ENCODE measurements at places on chromosomes 5 and 9.

GRCh38 chr5:118987988-118988865 lies at the start of gene DTWD2:
Gene DTWD2, minus strand, starts transcription at chr5:118988547. Its CDS starts 36 bp downstream, at chr5:118988511.
- DNase-seq, result peak; percentile 82

DNA sequence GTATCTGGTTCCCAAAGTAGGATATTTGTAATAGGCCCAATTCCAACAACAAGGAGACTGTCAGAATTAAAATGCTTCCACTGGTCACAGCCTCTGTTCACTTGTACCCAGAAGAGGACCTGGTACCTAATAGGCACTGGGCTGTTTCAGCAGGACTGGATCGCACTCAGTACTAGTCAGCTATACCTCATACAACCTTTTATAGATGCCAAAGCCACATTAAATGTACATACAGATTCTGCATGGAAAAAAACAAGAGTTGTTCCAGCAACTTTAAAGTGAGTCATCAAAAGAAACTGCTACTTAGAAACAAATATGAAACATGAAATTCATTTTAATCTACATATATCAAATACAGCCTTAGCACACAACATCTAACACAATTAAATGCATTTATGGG lies 87.5 kb downstream of the GPR21 start:
- DNase-seq, result no peak

DNA sequence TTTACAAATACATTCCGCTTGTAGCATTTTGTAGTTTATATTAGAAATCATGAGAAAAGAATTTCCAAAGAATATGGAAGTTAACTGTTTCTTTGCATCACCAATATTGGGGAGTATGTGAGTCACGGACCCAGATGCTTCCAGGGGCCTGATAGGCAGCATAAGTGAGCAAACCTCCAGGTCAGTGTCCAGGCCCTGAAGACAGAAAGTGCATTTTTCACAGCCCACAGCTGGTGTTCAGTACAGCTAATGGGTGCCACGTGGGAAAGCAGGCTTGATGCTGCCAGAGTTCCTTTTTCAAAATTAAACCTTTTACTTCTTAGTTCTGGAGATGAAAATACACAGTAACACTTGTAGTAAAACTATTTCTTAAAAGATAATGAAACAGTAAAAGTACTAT lies 454.4 kb upstream of the ACTBL2 start:
- no peak for DNase-seq

DNA sequence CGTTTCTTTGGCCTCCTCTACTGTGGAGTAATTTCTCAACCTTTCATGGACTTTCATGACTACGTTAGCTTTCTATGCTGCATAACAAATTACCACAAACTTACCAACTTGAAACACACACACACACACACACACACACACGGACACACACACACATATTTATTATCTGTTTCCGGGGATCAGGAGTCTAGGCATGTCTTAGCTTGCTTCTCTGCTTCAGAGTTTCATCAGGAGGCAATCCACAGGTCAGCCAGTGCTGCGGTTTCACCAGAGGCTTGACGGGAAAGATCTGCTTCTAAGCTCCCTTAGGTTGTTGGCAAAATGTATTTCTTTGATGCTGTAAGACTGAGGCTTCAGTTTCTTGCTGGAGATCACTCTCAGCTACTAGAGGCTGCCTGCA lies 59.0 kb upstream of the C9orf72 start:
- no peak for DNase-seq

GRCh38 chr9:128833696-128834095 lies 4.1 kb upstream of the SPOUT1 start:
- no peak for DNase-seq

DNA sequence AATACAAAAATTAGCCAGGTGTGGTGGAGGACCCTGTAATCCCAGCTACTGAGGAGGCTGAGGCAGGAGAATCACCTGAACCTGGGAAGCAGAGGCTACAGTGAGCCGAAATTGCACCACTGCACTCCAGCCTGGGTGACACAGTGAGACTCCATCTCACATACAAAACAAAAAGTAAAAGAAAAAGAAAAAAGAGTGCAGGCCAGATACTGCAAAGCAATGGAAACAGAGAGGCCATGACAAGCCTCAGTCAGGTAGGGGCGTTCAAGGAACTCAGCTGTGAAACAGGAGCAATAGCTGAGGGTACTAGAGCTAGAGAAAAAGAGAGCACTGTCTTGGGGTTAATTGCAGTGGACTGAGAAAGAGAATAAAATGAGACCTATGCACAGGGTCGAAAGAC lies 56.2 kb downstream of the TIMD4 start:
- no peak for DNase-seq

DNA sequence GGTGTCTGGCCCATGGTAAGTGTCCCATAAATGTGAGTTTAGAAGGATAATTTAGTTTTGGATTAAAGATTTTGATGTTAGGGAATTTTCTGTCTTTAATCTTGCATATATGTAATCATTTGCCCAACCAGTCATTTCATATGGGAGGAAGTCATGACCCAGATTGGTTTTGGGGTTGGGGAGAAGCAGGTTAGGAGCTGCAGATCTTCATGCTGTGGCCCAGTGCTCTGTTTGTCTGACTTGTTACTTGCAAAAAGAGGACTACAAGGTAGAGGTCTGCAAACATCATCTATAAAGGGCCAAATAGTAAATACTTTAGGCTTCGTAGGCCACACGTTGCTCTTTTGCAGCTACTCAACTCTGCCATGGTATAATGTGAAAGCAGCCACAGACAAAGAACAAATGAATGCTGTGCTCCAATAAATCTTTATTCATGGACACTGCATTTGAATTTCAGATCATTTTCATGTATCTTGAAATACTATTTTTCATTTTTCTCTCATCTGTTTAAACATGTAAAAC lies 16.8 kb downstream of the OSTF1 start:
- DNase-seq, result no peak

DNA sequence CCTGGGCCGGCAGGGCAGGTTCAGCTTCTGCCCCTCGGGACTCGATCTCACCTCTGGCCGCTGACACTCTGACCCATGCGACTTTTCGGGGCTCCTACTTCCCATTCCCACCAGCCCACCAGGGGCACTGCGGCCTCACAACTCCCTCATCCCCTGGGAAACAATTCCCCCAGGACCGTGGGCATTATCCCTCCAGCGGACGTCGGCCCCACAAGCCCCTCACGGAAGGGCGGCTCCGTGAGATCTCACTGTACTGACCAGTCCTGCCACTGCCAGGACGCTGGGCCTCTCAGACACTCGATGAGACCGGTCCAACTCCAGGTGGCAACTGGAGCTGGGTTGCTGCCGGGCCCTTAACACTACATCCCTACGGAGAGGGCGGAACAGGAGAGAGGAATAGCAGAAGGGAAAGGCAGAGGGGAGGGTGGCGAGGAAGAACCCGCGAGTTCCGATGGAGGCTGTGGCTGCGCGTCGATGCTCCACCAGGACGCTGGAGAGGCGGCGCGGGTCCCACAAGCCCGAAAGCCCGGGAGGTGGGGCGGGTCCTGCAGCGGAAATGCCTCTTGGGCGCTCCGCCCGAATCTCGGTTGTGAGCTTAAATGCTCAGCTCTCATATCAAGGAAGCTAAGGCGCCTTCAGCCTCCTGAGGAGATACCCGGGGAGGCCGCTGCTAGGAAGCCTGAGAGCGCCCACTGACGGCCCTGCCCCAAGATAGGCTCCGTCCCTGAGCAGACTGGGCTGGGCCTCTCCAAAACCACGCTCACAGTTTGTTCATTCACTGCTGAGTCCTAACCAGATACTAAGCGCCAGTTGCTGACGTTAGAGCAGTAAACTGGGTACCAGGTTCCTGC lies 36.3 kb downstream of the VCP start:
- DNase-seq, result no peak

DNA sequence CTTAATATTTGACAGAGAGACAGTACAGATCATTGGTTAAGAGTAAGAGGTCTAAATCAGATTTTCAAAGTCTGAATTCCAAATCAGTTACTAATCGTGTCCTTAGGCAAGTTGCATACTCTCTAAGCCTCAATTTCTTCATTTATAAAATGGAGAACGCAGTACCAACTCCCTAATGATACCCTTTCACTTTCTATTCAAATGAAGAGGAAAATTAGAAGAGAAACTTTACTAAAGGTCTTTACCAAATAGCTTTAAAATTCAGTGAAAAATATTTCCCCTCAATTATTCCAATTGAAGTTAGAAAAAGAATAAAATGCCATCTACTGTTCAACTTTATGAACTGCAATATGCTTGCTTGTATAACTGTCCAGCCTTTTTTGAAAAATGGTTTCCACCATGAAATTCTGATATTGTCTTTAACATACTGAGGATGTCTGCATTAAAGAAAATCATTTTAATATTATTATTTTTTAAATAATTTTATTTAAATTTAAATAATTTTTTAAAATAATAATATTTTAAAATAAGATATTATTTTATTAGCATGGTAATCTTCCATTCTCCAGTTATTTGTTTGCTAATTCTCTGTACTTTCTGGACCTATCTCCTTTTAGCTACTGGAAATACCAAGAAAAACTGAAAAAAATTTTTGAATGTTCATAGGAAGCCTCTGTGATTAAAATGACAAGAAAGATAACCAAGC lies 36.0 kb downstream of the POC5 start:
- DNase-seq, result no peak

DNA sequence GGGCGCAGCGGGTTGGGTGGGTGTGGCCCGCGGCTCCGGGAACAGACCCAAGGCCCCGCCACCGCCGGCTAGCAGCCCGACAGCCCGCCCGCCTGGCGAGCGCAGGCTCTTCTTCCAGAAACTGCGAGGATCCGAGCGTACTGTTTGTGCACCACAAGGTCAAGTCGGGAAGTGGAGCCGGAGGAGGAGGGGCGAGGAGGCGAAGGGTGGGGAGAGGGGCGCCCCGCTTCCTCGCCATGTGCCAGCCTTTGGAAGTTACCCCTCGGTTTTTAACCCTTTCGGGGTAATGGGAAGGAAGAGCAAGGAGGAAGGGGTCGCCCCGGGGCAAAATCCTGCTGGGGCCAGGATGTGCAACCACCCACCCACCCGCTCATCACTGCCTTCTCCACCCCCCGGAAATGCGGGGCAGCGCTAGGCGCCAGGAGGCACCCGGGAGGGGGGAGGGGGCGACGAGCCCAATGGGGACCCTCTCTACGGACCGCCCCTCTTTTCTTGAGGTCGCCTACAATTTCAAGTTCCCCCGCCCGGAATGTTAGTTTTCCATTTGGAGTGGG lies 1.1 kb upstream of the JADE2 start:
- peak; percentile 40 for DNase-seq

DNA sequence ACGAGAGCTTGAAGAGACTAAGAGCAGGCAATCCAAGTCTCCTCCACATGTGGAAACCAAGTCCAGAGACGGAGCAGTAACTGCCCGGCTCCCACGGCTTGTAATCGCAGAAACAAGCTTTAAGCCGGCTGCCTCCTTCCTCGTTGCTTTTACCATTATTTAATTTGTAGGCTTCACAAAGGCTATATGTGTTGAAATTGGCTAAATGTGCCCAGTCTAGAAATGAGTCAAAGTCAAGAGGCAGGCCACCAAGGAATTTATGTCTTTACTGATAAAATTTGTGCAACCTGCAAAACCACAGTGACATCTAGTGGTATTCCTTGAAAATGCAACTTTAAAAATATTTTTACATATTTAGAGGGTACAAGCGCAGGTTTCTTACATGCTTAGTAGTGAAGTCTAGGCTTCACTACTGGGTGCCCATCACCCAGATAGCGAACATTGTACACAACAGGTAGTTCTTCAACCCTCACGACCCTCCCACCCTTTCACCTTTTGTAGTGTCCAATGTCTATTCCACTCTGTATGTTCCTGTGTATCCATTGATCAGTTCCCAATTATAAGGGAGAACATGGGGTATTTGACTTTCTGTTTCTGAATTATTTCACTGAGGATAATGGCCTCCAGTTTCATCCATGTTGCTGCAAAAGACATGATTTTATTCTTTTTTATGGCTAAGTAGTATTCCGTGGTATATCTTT lies 33.5 kb upstream of the EBF1 start:
- DNase-seq, result no peak

- no peak for DNase-seq
Observed at GRCh38 chr5:79834754-79835714, 145.4 kb downstream of the CMYA5 start.

GRCh38 chr9:27584931-27585330 lies 11.7 kb upstream of the C9orf72 start:
- no peak for DNase-seq

DNA sequence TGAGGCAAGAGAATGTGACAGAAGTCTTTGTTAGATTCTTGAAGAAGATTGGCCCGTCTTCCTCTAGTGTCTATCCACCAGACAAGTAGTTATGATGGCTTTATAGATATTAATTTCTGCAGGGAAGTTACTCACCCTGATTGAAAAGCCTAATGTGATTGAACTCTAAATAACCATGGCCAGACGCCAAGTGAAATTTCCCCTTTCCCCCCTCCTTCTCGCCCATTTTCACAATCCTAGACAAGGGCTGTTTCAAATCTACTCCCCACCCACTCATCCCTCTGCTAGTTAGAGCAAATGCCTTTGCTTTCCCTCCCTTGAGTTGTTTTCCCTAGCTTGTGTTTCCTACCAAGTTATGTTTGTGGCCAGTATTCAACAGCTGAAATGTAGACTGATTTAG lies 182.5 kb downstream of the TMEM167A start:
- DNase-seq, result no peak

GRCh38 chr5:32539981-32540845 lies 45.1 kb upstream of the SUB1 start:
- no peak for DNase-seq

DNA sequence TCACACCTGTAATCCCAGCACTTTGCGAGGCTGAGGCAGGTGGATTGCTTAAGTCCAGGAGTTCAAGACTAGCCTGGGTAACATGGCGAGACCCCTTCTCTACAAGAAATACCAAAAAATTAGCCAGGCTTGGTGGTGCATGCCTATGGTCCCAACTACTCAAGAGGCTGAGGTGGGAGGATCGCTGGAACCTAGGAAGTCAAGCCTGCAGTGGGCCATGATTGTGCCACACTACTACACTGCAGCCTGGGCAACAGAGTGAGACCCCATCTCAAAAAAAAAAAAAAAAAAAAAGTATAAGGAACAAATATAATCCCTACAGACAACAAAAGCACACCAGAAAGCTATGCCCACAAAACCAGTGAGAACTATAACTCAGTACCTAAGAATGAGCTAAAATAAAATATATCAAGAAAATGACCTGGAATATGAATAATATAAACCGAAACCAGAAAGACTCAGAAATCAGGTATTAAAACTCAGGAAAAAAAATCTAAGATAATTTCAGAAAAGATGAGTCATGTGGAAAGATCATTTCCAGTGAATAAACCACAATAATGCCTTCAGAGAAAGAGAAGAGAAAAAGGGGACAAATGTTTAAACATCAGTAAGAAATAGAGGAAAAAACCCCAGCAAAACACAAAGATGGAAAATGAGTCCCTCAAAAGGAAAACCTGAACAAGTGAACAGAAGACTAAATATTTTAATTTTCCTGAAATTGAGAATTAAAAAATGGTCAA lies 57.4 kb downstream of the GOLPH3 start:
- no peak for DNase-seq

GRCh38 chr5:82418608-82418950 lies 140.4 kb upstream of the RPS23 start:
- DNase-seq, result no peak

Measured in stimulated activated CD8-positive, alpha-beta memory T cell treated with anti-CD3 and anti-CD28 coated beads, Interleukin-15, amount 100 ng/mL, for 24 hours (primary cell).